ENCODE measurements at places on chromosomes 11 and 22.

DNA sequence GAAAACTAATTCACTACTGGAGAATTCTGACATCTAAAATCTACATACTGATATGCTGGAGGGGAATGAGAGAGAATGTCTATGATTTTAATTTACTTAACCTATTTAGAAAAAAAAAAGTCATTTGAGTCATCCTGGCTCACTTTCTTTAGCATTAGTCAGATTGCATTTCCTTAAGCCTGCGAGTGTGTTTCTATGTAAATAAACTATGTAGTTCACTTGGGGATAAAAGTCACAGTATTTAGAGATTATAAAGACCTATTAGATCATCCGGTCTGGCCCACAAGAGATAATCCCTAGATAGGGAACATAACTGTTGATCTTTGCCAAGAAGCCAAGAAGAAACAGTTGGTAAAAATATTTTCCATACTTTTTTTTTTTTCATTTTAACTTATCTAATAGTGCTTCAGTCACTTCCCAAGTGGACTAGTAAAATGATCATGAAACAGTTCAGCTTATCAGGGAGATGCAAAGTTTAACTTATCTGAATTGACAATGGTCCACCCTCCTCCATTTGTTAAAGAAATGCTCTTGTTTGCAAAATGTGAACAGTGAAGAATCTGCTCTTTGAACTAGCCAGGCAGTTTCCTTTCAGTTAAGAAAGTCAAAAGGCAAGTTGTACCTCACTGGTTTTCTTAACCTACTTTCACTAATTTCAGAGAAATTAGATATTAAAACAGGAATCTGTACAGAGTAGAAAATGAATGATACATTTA, 21.2 kb upstream of the BLID start:
- DNase-seq: no peak

- DNase-seq: no peak
These were observed 172.5 kb downstream of the CTTN start for GRCh38 chr11:70570693-70571395.

GRCh38 chr11:57941875-57942274, 81.8 kb upstream of the OR9Q1 start:
- DNase-seq: no peak

DNA sequence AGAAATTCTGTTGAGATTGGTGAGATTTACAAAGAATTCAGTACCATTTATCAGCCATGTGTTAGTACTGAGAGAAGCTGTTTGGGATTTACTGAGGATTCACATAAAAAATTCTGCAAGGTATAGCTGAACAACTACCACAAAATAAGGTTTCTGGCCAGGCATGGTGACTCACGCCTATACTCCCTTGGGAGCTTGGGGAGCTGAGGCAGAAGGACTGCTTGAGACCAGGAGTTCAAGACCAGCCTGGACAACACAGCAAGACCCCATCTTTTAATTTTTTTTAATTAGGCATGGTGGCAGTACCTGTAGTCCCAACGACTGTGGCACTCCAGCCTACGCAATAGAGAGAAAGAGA, 86.7 kb downstream of the SIK3 start:
- no peak for DNase-seq

GRCh38 chr11:1863352-1864216, 10.7 kb downstream of the LSP1 start:
- DNase-seq: no peak

DNA sequence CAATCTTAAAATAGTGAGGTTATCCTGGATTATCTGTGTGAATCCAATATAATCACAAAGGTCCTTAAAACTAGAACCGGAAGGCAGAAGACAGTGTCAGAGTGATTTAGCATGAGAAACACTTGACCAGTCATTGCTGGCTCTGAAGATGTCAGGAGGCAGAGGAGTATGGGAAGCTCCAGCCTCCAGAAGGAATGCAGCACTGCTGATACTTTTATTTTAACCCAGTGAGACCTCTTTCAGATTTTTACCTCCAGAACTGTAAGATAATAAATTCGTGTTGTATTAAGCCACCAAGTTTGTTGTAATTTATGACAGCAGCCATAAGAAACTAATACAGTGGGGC, 134.4 kb upstream of the ZC3H12C start:
- no peak for DNase-seq

DNA sequence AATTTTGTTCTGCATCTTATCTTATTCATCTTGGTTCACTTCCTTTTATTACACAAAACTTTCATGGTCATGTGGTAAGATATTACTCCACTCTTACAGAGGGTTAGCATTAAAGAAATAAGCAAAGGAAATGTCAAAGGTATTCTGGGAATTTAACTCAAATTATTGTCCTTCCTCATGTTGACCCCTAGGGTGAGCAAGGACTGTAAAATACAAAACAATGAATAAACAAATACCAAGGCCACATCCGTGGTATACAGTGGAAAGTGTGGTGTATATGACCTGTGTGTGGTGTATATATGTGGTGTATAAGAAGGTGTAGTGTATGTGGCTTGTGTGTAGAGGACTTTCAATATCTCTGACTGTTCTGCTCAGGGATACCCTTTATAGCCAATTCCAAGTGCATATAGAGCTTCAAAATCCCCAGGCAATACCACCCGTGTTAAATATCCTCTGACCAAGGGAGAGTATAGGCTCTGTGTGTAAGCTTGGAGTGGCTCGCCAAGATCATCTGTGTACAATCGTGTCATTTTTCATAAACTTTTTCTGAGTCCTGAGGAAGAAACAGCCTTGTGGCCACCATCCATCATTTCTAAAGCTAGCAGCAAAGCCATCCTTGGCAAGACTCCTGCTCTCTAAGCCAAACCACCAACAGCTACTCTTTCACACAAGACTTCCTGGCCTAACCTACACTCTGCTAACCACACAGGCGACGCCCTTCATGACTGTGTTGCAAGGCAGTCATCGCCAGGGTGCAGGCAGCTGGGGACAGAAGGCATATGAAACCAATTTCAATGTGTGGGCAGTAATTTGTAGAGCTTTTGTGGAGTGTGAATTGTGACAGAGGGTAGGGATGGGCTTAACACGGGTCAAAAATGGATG, 548.0 kb downstream of the ETS1 start:
- no peak for DNase-seq

GRCh38 chr11:117634756-117635603, 162.0 kb downstream of the DSCAML1 start:
- DNase-seq: no peak

DNA sequence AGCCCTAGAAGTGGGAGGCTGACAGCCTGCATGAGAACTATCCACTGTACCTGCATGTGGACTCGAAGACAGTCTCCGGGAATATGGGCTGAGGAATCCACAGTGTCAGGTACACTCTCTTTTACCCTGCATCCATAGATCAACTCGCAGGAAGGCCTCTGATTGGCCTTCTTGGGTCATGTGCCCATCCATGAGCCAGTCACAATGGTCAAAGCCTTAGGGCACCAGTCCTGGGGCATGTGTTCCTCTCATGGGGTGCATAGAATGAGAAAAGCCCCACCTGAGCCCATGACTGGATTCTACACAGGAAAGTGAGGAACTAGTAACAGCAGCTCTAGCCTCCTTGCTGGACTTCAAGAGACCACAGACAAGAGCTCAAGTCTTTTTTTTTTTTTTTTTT, 10.6 kb downstream of the ART1 start:
- DNase-seq: no peak

Data from urinary bladder (tissue), 4 donors.